Fibroblast of villous mesenchyme (primary cell): ENCODE measurements at places on chromosomes 3 and 15. TPM values are rescaled to one million over a fixed set of nuclear protein-coding genes. Genes with fewer than 3 reads are reported as not detected.

KBTBD13 gene
- not detected in 2 replicates for total RNA-seq

CLDN16 gene
- under 0.01 and 0.43 TPM in 2 replicates for total RNA-seq

DNA sequence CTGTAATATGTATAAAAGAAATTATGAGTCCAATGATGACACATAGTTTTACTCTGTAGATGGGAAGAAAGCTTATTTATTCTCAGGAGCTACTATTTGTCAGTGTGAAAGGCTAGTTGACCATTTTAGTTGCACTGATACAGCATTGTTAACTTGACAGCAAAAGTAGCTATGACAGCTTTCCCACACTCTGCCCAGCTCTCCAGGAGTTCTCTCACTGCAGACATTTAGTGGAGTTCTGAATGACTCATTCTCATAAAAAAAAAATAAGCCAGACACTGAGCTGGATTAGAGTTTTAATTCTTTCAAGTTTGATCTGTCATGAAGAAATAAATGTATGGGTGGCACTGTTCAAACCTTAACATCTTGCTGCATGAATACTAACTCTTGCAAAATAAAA lies 77.2 kb upstream of the CFAP20DC start:
- DNase-seq = peak; percentile 65

- DNase-seq = no peak
Measured at GRCh38 chr3:15241341-15241740, 35.3 kb downstream of the CAPN7 start.

DNA sequence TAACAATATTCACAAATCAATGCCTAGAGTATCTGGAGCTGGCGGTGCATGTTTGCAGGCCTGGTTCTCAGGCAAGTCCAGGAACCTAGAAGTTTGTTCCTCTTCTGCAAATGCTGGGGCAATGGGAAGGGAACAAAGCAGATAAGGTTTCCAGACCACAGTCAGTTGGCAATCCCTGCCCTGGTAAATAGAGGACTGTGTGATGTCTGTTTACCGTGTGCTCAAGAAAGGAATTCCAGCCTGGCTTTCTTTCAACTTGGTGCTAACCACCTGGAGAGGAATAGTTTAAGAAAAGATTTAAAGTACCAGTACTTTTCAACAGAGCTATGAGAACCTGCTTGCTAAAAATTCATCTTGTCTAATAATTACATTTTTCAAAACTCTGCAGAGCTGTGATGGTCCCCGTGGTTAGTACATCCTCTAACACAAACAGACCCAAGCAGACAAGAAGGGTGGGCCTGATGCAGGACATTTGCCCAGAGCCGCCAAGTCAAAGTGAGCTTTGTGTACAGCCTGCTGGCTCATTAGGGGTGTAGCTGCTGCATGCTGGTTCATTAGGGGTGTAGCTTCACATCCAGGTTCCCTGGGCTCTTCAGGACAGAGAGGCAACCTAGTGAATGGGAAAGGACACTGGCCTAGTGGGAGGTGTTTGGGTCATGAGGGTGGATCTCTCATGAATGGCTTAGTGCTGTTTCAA lies 220.5 kb downstream of the SQOR start:
- DNase-seq = no peak

DNA sequence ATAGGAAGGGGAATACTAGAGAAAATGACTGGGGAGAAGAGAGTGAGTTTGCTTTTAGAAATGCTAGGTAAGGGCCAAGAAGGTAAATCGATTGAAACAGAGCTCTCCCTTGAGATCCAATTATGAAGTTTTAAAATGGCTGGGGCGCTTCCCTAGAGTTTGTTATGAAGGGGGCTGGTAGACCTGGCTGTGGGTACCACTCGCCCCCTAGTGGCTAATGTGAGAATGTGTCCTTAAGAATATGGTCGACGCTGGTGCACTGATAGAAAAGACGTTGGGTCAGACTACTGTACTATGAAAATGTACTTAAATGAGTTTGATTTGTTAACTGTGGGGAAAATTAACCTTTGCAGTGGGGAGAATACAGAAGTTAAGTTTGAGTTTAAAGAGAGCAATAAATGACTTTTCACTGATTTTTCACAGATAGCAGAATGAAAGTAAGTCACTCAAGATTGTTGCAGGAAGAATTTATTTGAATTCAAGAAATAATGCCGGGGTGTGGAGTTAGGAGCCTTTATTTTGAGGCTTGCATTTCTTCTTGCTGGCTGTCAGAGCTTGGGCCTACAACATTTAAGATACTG lies 9.2 kb downstream of the TMPRSS7 start:
- DNase-seq = peak; percentile 76
